Activated naive CD8-positive, alpha-beta T cell treated with anti-CD3 and anti-CD28 coated beads for 36 hours (primary cell): ENCODE measurements at places on chromosomes 2 and 18. TPM values are rescaled to one million over a fixed set of nuclear protein-coding genes. Genes with fewer than 3 reads are reported as not detected.

CRYGC gene
- total RNA-seq = not detected

PASK gene
- 68.5 TPM for total RNA-seq

ANKRD62 gene
- not detected for total RNA-seq

UXS1 gene
- 43.4 TPM for total RNA-seq

MATN3 gene
- total RNA-seq = not detected

SLC23A3 gene
- 1.1 TPM for total RNA-seq

EML6 gene
- 1.3 TPM for total RNA-seq

IL36G gene
- total RNA-seq = not detected

ANO7 gene
- 3.6 TPM for total RNA-seq

STAT4 gene
- total RNA-seq = 81.0 TPM

CAMKMT gene
- total RNA-seq = 10.0 TPM

KCNF1 gene
- total RNA-seq = not detected

GPR45 gene
- total RNA-seq = not detected

PID1 gene
- total RNA-seq = not detected
